Activated CD4-positive, alpha-beta T cell treated with anti-CD3 and anti-CD28 coated beads, Interleukin-2, amount 10 ng/mL, durations not matched to agents 24 days and 14 days (primary cell): ENCODE measurements at places on chromosomes 6 and 20.

DNA sequence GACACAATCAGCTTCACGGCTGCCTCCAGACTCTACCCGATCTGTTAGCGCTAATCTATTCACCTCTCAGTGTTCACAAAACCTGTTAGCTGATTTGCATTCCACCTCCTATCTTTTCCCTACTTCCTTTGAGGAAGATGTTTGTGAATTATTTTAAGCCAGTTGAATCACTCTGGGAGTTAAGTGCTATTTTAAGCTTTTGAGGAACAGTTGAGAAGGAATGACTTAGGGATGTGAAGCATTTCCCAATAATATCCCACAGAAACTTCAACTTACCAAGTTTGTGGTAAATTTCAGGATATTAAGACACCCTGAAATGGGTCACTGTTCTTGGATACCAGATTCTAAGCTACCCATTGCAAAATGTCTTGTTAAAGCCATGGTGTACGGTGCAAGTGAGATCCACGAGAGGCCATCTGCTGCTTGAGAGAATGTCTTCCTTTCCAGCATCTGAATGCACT, 145.2 kb upstream of the CITED2 start:
- DNase-seq, result no peak

- DNase-seq, result no peak
Measured at GRCh38 chr6:158698931-158699330, 49.1 kb downstream of the SYTL3 start.

- no peak for DNase-seq
Measured at GRCh38 chr20:31842471-31843157, 2.8 kb downstream of the FOXS1 start.

- DNase-seq, result no peak
Measured at GRCh38 chr20:49631856-49632418, 64.0 kb upstream of the PTGIS start.
